ENCODE measurements at places on chromosomes 3 and 15. TPM values are rescaled to one million over a fixed set of nuclear protein-coding genes. Genes with fewer than 3 reads are reported as not detected.

Gene PCYT1A
- total RNA-seq, result 42.6 TPM

Gene CPLX3
- 5.2 TPM for total RNA-seq

Gene ILDR1
- total RNA-seq, result 0.52 TPM

Gene LRRIQ4
- total RNA-seq, result 0.07 TPM

Gene TMC3
- total RNA-seq, result not detected

Gene NR2C2
- total RNA-seq, result 30.0 TPM

Gene COL6A5
- total RNA-seq, result not detected

Gene LTF
- not detected for total RNA-seq
